ENCODE measurements at places on chromosomes 3 and 15.

DNA sequence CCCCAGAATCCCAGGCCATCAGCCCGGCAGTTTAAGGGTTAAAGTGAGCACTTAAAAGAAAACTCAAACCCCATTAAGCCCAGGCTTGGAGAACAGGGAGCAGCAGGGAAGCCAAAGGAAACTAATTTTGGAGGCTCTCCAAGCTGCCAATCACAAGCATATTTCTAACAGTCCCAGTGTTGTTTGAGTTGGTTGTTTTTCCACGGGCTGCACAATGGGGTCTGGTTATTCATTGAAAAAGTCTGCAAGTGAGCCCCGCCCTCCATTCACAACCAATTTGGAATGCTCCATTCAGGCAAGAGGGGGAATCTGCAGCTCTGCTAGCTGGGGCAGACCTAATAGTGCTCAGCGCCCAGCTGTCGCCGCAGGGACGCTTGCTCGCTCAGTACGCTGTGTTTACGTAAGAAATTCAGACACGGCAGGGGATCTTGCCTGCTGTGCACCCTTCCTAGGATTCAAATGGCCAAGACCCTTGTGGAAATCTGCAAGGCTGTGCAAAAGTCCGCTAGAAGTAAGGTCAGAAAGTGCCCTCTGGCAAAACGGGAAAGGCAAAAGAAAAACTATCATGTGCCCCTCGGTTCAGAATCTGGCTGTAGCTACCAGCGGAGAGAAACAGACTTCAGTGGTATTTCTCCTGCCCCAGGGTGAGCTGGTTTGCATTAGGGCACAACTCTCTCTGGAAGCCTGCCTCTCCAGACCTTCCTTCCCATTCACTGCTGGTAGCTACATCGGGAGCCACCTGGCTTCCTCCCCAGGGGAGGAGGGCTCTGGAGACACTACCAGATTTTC, 11.0 kb downstream of the ETV5 start:
- DNase-seq, result no peak

- no peak for DNase-seq
Observed at GRCh38 chr15:84822653-84823281, 5.6 kb downstream of the ALPK3 start.

DNA sequence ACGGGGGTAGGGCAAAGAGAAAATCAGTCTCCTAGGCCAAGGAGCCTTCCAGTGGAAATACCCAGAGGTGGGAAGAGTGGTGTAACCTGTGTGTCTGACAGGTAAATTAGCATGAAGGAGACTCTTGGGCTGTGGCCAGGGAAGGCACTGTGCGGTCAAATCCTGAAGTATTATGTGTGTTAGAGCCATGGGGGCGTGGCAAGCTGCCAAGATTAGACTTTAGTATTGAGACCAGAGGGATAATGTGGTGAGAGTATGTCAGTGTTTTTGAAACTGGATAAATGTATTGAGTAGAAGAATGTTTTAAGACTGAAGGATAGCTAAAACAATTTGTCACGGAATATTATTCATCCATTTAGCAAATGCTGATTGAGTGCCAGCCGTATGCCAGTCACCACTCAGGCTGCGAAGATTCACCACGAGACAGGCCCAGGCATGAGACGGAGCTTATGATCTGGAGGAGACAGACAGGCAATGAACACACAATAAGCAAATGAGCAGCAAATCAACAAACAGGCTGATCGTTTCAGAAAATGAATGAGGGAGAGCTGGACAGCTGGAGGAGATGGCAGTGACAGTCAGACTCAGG, 445.9 kb downstream of the MCTP2 start:
- no peak for DNase-seq

GRCh38 chr3:129276385-129276784, 2.3 kb upstream of the HMCES start:
- no peak for DNase-seq

DNA sequence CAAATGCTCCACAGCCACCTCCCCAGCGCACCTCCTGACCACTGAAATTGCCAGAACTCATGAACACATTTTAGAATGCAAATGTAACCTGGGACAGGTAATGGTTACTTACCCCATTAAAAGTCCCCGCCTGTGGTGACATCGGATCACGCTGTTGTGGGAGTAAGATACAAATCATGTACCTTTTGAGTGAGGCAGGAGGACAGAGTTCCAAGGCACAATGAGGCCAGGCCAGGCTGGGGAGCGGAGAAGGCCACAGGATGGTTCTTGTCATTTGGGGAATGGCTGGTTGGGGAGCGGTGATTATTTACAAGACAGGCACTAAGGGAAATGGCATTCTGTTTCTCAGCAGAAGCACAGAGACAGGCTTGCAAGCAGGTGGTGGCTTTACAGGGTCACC, 490.0 kb downstream of the EDEM1 start:
- no peak for DNase-seq

DNA sequence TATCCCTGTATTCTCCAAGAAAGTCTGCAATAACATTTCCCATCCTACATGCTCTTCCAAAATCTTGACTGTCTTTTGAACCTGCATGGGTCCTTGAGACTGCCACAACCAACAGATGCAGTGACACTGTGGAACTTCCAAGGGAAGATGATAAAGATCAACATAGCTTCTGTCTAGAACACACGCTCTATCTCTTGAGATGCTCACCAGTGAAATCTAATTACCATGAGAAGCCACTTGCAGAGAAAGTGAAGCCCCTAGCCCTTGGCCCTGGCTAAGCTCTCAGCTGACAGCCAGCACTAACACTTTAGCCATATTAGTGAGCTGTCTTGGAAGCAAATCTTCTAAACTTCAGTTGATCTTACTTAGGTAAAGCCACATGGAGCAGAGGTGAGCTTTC, 36.6 kb downstream of the EOMES start:
- no peak for DNase-seq

- no peak for DNase-seq
Observed at GRCh38 chr3:95354489-95354888, 1291.6 kb downstream of the NSUN3 start.

DNA sequence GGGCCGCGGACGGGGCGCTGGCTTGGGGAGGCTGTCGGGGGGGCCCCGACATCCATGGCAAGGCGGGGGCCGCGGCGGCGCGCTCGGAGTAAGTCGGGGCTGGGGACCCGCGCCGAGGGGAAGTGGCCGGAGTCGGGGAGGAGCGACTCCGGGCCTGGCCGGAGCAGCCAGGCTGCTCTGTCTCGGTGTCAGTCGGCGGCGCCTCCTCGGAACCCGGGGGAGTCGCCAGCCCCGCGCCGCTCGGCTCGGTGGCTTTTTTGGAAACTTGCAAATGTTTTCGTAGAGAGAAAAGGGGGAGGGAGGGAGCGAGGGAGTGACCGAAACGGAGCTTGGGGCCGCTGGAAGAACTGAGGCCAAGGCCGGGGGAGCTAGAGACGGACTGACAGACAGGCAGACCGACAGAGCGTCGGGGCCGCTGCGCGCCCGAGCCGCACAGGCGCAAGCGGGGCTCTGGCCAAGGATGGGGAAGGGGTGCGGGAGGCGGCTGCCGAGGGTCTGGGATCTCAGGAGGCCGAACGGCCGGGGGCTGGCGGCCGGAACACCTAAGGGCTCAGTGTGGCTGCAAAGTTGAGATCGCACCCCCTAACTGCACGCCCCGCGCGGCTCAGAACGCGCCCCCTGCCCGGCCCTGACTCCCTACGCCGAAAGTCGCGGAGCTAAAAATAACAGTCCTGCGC, 5.0 kb downstream of the PTH1R start:
- peak; percentile 70 for DNase-seq

DNA sequence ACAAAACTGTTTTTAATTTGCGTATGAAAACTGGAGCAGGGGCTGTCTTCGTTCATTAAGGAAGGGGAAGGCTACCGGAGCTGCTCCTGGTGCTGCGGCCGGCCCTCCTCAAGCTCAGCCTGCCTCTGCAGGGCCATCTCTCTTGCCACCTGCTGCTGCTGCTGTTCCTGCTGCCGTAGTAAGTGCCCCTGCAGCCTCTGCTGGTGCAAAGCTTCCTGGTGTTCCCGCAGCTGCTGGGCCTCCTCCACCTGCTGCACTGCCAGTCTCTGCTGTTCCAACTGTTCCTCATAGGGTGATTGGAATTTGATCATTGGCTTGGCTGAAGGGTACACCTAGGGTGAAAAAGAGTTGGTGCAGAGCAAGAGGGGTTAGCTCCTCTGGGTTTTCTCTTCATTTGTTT, 66.0 kb downstream of the GOLIM4 start:
- DNase-seq, result no peak

GRCh38 chr3:158801201-158801600, 653 bp upstream of the MFSD1 start:
- DNase-seq, result peak; percentile 16

DNA sequence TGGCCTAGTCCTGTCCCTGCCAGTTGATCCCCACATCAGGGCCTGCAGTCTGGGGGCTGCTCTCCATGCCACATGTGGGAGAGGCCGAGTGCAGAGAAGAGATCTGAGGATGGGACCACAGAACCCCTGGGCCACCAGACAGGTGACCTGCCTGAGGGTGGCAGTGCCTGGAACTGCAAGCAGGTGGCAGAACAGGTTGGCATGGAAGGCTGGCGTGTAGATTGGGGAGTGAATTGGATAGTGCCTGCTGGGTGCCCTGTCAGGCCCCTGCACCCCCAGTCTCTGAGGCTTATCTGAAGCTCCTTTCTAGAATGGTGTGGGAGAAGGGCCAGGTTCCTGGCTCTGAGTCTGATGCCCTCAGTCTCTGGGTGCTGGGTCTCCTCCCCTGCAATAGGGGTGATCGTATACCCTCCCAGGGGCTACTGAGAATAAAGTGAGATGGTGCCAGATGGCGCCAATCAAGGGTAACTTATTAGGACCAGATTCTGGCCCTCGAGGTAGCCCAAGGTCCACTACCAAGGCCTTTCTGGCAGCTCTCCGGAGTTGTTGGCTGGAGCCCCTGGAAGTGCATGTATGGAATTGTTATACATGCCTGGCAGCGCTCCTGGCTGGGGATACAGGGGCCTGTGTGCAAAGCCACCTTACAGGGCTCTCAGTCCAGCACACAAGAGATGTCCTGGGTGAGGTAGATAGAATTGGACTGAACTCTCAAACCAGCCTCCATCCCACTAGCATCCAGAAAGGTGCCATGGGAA, 15.7 kb downstream of the C3orf18 start:
- DNase-seq, result no peak

- no peak for DNase-seq
Observed at GRCh38 chr3:197881270-197881969, 68.6 kb upstream of the RPL35A start.

DNA sequence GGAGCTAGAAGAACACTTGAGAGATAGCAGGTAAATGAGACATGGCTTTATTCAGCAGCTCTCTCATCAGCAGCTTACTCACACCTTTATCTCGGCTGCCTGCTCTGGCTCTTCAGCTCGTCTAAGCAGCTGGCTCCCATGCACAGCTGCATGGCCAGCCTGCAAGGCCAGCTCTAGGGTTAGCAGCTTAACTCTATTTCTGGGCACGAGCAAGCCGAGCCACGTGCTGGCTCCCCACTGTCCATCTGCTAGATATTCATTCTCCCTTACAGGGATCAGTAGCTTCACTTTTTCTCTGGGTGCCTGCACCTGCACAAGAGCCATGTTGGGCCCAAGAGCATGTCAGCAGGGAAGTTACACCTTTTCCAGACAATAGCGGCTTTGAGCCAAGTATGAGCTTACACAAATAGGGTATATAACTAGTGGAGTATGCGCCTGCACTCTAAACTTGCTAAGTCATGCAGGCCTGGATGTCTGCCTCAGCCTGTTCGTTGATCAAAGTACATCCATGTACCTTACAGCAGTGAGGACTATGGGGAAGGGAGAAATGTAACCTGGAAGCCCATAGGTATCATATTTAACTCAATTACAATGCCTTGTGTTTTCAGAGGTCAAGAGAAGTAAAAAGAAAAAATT, 174.9 kb upstream of the SNTN start:
- DNase-seq, result no peak

GRCh38 chr3:80000022-80000421, 232.2 kb upstream of the ROBO1 start:
- no peak for DNase-seq

GRCh38 chr3:127822682-127823425, 539 bp upstream of the MGLL start:
- DNase-seq, result no peak

- no peak for DNase-seq
Observed at GRCh38 chr15:99070208-99070607, 34.7 kb upstream of the SYNM start.

- DNase-seq, result peak; percentile 63
Observed at GRCh38 chr15:75731248-75732151, 18.9 kb upstream of the CSPG4 start.

GRCh38 chr3:60729056-60729455, 522.2 kb downstream of the FHIT start:
- DNase-seq, result no peak

DNA sequence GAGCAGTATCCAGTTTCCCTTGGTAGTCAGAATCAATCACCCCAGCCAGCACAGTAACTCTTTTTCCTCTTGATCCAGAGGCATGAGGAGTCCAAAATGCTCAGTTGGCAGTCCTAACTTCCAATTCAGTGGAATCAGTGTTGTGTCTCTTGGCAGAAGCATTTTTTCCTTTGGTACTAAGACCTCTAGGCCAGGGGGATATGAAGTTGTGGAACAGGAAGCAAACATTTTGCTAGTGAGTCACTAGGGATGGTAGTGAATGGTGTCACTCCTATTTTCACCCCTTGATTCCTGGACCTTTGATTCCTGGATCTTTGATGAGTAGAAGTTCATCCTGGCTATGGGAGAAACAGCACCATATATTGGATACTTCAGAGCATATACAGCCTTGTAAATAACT, 70.5 kb upstream of the ALDH1A3 start:
- no peak for DNase-seq

GRCh38 chr15:40102897-40103858, 5.5 kb downstream of the BMF start:
- DNase-seq, result no peak

DNA sequence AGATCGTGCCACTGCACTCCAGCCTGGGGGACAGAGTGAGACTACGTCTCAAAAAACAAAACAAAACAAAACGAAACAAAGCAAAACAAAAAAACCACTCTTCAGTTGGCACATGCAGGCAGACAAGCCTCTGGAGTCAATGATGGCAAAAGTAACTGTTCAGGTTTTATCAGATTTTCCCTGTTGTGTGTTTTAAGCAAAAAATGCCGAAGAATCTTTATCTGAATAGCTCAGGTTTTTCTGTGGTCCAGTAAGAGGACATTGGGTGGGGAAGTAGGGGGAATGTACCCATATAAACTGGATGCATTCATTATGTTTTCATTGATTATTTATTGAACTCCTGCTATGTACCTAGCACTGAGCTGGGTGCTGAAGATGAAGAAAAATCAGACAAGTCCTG, 20.8 kb upstream of the BCL2A1 start:
- DNase-seq, result no peak

DNA sequence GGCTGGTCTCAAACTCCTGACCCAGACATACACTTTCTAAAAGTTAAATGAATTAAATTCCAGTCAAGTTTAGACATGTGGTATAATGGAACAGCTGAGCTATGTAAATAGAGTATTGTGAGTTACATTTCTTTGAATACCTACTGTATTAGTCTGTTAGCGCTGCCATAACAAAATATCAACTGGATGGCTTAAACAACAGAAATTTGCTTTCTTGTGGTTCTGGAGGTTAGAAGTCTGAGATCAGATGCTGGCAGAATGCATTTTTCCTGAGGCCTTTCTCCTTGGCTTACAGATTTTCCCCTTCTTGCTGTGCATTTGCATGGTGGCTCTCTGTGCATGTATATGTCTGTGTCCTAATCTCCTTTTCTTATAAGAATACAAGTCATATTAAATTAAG, 101.5 kb upstream of the TGFBR2 start:
- no peak for DNase-seq

Data from NB4 (cell line).